Astrocyte of the hippocampus (primary cell): ENCODE measurements at places on chromosomes 4 and X.

DNA sequence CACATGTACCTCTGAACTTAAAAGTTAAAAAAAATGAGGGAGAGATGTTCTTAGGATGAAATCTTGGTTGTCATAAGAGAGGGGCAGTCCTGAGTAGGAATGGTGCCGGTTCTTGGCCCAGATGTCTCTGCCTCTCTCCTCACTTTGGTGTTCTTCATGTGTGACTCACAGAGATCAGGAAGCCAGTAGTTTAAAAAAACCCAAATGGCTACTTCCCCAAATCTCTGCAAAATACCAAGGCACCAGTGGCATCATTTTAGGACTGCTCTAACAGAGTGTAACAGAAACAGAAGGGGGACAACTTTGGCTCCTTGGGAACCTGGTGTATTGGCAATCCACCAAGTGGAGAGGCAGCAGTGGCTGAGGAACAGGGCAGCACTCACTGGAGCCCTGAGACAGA lies 116.8 kb downstream of the SCD5 start:
- no peak for DNase-seq

DNA sequence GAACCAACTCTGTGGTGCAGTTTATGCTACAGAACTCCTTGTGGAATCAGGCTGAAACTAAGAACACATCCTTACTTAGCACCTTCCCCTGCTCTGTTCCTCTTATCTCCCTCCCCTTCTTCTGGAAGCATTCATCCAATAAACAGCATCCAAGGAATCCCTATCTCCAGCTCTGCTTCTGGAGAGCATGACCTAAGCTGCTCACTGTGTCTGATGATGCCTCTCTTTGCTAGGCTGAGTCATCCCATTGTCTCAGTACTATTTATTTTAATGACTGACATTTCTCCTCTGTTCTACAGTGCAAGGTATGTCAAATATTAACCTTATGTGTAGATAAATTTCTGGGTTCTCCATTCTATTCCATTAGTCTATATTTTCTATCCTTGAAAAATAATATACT lies 71.2 kb downstream of the BEND2 start:
- no peak for DNase-seq

DNA sequence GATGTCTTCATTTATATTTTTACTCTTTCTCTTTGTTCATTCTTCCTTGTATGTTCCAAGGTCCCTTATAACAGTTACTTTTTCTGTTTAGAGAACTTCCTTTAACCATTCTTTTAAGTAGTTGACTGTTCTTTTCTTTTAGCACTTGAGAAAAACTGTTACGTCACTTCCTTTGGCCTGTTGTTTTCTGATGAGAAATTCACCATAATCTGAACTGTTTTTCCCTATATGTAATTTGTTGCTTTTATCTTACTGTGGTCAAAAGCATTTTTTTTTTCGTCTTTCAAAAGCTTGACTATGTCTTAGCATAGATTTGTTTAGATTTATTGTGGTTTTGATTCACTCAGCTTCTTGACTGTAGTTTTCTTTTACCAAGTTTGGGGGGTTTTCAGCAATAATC lies 1660.3 kb upstream of the PCDH10 start:
- no peak for DNase-seq

GRCh38 chrX:48728653-48729052 lies 32.1 kb downstream of the SUV39H1 start:
- no peak for DNase-seq

DNA sequence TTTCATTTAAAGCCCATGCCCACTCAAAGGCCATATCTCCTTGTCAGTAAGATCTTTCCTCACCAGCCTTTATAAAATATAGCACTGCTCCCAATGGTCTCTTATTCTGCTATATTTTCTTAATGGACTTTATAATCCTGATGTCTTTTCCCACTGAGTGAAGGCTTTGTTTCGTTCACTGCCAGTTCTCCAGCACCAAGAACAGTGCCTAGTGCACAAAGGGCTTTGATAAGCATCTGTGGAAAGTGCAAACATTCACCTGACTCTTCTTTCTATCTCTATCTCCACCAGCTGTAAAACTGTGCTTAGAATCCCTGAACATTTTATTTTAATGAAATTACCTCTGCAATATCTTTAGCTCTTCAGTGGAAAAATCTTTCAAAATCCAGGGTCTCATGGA lies 573.9 kb upstream of the MAGEB2 start:
- DNase-seq, result no peak

GRCh38 chr4:136755531-136755916 lies 776.8 kb downstream of the PCDH18 start:
- no peak for DNase-seq

DNA sequence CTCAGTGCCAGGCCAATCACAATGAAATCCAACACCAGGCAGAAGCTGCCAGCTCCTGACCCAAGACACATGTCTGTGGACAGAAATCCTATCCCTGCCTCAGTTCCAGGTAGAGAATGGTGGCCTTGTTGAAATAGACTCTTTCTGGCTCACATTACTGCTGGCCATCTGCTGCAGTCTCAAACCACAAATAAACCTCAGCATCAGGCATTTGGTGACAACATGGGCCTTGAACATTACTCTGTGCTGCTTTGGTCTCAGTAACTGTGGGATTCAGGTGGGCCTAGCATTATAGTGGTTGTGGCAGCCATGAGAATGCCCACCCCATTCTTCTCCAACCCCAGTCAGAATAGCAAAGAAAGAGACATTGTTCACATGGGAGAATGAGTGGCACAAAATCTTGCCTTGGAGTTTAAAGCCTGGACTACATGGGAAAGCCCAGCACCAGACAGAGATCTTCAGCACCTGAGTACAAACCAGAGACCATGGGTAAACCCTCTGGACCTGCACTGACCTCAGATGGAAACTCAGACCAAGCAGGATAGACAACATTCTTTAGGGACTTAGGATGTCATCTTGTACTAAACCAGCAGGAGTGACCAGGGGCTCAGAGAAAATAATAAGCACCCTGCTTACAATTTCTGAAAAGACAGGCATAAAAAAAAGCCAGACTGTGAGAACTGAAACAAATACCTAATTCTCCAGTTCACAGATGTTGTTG lies 50.4 kb upstream of the TRAM1L1 start:
- DNase-seq, result no peak

DNA sequence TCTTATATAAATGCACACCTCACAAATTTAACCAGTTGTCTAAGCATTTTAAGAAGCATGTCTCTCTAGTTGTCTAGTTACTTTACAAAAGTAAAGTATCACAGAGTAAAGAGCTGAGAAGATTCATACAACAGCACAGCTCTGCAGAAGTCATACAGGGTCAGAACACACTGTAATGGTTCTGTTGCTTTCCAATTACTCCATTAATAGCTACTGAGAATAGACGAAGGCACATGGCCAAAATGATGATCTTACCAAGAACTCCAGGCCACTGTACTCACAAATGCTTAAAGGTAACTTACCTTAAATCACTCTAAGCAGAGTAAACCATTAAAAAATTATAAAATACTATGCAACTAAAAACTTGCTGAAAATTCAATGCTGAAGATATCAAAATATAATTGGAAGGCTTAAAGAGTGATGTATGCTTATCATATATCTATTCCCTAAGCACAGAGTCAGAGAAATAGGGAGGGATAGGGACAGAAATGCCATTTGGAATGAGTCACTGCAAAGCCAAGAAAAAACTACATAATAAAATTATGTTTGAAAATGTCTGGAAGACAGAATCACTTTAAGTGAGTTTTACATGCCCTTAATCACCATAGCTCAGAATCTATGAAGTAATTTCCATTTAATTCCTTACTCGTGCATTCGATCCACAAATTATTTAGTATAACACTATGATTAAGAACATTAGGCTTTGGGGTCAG lies 71.0 kb downstream of the DDX60L start:
- peak; percentile 23 for DNase-seq

DNA sequence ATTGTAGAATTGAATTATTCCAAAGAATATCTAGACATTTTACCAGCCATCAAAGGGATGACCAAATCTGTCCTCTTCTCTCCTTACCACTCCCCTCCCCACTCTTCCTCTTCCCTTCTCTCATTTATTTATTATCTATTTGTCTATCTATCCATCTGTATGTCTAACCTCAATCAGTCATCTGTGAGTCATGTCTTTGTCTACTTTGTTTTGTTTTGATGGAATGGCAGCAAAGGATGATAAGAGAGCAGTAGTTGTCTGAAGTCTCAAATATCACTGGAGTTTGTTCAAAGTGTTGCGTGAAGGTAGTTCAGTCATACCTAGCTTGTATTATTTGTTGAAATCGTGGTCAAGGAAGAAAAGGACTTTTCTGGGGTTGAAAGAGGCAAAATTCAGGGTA lies 34.7 kb upstream of the PGRMC2 start:
- peak; percentile 31 for DNase-seq

DNA sequence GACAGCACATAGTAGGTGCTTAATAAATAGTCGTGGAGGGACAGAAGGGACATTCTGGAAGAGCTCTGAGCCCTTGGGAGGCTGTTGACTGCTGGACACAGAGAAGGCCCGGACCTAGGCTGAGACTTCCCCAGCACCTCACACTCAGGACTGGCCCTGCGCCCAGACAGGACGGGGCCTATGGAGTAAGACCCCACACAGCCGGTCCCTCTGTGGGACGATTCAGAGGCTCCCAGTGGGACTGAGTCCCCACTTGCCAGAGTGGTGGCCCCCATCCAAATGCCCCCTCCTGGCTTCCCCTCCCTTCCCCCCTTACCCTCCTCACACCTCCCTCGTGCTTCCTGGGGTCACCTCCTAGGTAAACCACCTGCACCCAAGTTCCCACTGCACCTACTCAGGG lies 8.9 kb downstream of the ABLIM2 start:
- no peak for DNase-seq

DNA sequence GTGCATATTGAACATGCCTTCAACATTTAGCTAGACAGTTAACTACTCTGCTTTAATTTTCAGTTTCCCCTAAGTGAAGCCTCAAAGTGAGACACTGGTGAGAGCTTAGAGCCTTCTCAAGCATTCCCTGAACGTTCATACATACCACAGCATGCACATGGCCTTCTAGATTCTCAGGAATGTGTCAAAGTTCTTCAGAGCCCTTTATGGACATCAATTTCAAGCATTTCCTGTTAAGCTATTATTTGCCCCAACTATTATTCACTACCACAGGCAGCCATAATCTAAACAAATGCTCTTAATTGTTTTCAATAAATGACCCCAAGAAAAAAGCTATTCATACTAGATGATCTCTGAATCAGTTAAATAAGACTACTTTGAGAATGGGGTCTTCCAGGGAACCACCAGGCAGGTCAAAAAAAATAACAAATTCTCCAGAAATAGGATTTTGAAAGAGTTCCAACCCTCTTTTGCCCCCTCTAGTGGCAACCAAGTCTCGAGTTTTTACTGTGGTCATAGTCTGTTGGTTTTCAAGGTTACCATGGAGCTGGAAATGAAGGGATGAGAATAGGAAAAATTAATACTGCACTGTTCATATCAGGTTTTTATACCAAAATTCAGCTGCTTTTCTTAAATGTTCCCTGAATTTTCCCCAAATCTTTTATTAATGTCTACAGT lies 235.4 kb downstream of the RAB28 start:
- peak; percentile 25 for DNase-seq

GRCh38 chr4:15907430-15907829 lies 31.1 kb downstream of the FGFBP1 start:
- no peak for DNase-seq

DNA sequence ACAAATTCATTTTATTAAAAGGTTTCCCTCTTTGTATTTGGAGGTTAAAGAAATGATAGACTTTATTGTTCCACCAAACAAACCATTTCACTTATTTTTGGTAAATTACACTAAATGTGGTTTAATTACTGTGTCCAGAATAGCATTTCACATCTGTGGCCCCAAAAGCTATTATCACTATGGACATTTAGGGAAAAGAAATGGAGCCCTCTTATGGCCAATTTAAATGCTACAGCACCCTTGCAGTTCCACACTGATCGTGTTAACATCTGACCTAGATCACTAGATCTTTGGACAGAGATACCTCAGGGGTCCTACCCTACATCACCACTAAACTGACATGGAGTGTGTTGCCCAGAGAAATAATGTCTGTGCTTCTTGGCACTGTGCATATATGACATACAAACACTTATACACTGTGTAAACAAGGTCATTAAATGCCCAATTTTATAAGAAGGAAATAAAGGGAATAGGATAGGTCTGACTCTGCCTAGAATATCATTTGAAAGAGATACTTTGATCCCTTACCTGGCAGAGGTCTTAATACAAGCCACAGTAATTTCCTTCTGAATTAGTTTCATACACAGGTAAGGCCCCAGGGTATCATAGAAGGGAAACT lies 163.9 kb downstream of the KDR start:
- peak; percentile 69 for DNase-seq

GRCh38 chr4:86557526-86557925 lies 36.6 kb upstream of the PTPN13 start:
- DNase-seq, result no peak

- no peak for DNase-seq
Observed at GRCh38 chr4:64614276-64614675, 205.0 kb upstream of the TECRL start.

DNA sequence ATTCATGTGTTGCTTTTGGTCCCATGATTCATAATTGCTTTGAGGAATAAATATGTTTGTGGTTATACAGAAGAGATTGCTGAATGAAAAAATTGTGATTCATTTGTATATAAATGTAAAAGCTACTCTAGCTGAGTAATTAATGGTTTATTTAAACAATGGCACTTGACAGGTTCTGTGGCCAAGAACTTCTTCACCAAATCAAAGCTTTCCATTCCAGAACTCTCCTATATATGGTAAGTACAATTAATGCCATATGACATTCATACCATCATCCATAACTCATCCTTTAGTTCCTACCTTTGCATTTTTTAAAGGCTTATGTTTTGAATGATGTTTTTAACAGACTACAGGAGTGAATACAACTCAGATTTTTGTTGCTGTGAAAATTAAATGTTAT lies 105.8 kb downstream of the REPS2 start:
- no peak for DNase-seq

DNA sequence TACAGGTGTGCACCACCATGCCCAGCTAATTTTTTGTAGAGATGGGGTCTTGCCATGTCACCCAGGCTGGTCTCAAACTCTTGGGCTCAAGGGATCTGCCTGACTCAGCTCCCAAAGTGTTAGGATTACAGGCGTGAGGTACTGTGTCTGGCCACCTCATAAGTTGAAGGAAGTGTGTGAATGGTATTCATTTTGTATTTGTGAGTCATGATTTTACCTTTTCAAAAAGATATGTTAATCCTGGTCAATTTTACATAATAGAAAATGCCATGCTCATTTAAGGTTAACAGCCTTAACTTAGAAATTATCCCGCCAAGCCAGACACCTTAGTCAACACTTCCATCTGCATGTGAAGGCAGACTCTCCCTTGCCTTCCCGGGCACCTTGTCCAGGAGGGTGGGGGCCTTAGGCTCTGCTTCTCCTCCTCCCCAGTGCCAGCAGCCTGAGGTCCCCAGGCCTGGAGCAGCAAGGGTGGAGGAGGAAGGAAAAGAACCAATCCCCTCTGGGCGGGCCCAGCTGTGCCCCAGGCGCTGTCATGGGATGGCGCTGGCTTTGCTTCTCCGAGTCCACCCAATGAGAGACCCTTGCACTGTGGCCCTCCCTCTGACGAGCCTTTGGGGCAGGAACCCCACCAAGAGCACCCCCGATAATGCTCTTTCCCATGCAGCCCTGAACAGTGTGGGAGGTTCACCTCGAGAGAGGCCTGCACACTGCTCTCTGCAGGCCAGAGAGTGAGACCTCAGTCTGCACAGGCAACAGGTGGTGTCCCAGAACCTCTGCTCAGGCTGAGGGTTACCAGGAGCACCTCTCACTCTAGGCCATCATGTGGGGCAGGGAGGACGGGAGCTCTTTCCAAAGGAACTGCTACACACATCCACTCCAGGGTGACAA lies 37.3 kb downstream of the RNF212 start:
- no peak for DNase-seq
